ENCODE measurements at places on chromosomes 5 and 9. TPM values are rescaled to one million over a fixed set of nuclear protein-coding genes. Genes with fewer than 3 reads are reported as not detected.

The CDH9 gene
- 0.03 TPM for polyA plus RNA-seq

The C6 gene
- 0.28 TPM for polyA plus RNA-seq

DNA sequence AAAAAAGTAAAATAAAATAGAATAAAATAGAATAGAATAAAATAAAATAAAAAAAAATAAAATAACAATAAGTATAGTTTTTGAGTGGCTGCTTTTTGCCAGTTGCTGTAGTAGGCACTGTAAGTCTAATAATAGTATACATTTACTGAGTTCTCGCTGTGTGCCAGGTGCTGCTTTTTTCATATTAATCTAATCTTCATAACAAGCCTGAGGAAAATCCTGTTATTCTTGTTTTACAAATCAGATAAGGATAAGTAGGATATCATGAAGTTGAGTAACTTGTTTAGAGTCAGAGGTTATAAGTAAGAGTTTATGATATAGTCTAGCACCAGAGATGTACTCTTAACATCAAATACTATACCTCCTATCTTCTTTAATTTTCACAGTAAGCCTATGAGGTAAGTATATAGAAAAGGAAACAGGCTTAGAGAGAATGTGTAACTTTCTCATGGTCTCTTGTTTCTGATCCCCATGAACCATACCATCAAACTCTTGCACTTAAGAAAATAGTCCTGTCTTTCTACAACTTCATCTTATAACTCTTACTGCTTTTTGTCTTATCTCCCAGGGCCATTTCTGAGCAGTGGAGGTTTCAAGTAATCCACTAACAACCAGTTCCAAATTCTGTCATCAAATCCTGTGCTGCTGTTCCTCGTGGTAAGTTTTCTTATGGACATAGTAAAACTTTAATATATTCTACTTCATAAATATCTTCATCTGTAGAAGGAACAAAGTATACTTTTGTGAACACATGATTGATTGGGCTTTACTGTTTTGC, 18.7 kb downstream of the RMI1 start:
- DNase-seq = no peak

DNA sequence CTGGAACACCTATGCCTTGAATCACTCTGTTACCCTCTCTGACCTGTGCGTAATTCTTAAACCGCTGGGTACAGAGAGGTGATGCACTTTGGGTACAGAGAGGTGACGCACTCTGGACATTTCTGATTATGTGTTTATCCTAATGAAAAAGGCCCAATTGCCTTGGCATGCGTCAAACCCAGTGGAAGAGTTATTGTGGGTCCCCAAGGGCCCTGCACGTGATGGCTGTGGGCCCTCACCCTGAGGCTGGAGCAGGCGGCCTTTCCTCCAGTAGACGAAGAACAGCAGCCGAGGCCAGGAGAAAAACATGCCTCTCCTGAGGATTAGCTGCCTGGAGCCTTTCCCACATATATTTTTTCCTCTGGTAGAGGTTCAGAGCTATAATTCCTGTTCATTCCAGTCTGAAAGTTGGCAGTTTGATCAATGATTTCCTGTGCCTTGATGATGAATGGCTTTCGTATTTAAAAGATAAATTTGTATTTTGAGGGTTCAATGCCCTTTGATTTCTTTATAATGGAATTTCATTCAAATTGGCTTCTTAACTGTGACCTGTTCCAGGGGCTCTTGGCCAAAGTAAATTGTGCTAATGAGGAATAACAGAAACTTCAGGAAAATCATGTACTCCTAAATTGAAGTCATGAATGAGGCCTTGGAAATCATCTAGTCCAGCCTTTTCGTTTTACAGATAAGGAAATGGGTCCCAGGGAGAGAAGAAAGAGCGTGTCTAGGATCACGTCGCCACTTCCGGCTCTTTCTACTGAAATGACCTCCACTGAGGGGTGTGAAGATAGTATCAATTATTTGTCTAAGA, 22.8 kb downstream of the ACER2 start:
- no peak for DNase-seq

GRCh38 chr5:116563736-116564308, 10.8 kb downstream of the SEMA6A start:
- DNase-seq = no peak

DNA sequence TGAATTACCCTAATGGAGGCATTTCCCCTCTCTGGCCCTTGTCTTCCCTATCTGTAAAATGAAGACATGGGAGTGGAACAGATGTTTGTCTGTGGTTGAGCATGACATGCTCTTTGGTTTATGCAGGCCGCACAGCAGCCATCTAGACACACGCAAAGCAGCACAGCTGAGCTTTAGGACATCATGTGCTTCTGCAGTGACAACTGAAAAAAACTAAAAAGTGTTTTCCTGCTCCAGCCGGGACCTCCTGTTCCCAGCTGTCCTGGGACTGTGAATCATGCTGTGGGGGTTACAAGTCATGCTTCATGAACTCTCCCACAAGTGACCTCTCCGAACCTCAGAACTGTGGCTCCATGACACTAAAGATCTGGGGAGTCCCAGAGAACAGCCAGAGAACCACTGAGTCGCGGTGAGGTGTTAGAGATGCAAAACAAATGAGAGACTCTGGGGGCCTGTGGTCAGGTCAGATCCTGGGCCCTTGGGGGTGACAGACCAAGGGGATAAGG, 1.7 kb downstream of the SMIM3 start:
- no peak for DNase-seq

DNA sequence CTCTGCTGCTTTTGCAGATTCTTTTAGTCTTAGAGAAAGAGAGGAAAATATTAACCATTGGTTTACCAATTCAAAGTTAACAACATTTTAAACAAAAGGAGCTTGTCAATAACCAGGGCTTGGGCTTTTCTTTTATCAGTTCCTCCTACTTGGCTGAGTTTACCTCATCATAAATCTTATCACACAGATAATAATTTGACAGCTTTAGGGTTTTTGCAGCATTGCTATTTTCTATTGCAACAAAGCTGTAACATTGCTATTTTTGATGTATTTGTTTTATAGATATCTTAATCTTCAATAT, 9.8 kb upstream of the ABL1 start:
- DNase-seq = no peak

- DNase-seq = no peak
Measured at GRCh38 chr5:157303667-157304327, 37.9 kb downstream of the CYFIP2 start.

GRCh38 chr5:109692852-109693251, 3.1 kb downstream of the MAN2A1 start:
- no peak for DNase-seq

DNA sequence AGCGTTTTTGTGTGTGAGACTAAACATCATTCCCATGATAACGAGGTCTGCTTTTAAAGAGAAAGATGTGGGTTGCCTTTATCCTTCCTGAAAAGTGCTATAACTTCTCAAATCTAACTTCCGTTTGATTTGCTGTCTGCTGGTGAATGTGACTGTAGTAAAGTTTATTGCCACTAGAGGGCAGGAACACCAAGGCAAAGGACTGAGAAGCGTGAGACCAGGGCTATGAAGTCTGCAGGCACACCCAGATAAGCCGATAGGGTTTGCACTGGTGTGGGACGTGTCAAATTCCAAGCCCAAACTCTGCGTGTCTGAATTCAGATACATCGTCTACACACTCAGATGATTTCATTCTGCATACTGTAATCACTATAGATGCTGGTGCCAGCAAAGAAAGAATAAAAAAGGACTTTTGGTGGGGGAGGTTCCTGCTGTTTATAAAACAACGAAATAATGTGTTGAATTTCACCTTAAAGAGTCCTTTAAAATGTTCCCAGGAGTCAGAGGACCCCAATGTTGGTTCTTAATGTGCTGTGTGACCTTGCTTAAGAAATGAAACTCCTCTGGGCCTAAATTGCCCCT, 87.2 kb downstream of the PTTG1 start:
- DNase-seq = peak; percentile 76

- DNase-seq = no peak
Measured at GRCh38 chr5:132746954-132747615, at the start of gene CCNI2. Gene CCNI2, plus strand, starts transcription at chr5:132747426. Its CDS starts 70 bp downstream, at chr5:132747496.

DNA sequence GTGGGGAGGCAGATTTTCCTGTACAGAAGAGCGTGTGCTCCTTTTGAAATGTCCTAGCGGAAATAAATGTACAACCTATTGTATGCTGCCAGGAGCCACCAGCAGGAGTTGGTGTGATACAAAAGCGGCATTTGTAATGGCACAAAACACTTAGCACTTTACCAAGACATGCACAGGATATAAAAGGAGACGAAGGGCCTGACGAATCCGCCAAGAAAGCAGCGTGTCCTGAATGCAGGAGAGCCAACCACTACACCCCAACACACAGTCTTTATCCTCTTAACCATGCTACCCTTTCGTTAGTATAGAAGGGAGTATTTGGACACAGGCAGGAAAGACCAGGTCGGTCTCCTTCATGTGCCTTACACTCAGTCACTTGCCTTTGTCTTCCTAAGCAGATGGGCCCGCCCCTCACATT, 218.1 kb downstream of the TRIM32 start:
- DNase-seq = no peak
